ENCODE measurements at places on chromosomes 4 and X.

GRCh38 chrX:115233497-115234455 lies at the start of gene LRCH2:
Gene LRCH2 (minus strand): TSS chrX:115234096. CDS start chrX:115234041, 55 bp downstream.
- DNase-seq: peak; percentile 62

GRCh38 chrX:64894454-64895038 lies 81.7 kb downstream of the ZC4H2 start:
- DNase-seq: peak; percentile 77

DNA sequence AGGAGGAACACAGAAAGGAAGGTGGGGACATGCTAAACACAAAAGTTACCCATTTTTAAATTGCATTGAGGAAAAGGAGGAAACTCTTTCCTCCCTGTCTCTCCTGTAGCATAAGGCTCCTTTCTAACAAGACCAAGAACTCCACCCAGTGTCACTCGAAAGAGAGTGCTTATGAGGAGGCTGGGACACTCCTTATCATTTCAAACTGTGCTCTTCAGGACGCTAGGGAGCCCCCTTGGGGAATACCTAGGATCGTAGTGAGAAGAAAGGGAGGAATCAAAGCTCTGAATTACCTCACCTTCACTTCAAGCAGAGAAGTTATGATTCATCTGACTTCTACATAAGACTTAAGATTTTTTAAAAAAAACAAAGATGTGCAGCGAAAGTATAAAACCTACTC lies 65.5 kb downstream of the F9 start:
- no peak for DNase-seq

DNA sequence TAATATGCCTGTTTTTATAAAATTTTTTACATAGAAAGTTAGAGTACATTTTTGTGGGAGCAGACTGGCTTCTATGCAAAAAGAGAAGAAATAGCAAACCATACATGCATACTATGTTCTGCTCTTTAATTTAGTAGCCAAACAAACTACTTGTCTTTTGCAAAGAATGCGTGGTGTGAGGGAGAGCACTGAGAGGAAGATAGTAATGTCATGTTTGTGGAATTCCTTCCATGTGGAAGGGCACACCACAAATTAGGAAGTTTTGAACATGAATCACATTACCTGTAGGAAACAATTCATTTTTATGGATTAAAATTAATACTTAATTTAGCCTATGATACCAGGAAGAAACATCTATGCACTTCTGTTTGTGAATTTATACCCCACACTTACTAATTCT lies 1529.1 kb upstream of the ADGRL3 start:
- no peak for DNase-seq

GRCh38 chr4:149238097-149238496 lies 577.5 kb downstream of the IQCM start:
- no peak for DNase-seq

DNA sequence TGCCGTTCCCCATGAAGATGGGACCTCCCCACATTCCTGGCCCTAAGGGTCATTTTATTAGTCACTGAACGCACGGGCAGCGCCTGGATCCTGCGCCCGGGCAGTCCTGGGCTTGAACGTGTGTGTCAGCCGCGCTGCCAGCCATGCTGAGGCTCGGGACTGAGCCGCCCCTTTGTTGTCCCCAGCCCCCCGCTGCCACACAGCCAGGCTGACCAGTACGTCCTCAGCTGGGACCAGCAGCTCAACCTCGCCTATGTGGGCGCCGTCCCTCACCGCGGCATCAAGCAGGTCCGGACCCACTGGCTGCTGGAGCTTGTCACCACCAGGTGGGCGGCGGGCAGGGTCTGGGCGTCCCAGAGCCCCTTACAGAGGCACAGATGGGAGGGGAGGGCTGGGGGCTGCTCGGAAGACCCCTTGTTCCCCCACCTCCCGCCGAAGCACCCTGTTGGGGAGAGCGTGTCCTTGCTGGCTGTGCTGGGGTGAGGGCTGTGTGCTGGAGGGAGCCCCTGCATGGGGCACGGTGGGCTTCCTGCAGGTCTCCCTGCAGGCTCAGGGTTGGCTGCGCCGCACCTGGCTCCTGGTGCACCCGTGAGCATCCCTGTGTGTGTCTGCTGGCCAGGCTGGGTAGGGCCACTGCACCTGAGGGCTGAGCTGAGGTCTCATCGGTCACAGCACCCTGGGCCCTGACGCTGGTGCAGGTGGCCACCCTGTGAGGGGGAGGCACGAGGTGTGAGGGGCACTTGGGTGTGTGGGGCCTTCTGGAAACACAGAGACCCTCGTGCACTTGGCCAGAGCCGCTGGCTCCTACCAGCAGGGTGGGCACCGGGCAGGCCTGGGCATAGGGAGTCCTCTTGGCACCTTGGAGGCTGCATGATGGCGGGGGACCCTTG lies 1.0 kb downstream of the IDUA start:
- no peak for DNase-seq

- DNase-seq: peak; percentile 6
Observed at GRCh38 chrX:100447655-100448397, 37.8 kb upstream of the PCDH19 start.

DNA sequence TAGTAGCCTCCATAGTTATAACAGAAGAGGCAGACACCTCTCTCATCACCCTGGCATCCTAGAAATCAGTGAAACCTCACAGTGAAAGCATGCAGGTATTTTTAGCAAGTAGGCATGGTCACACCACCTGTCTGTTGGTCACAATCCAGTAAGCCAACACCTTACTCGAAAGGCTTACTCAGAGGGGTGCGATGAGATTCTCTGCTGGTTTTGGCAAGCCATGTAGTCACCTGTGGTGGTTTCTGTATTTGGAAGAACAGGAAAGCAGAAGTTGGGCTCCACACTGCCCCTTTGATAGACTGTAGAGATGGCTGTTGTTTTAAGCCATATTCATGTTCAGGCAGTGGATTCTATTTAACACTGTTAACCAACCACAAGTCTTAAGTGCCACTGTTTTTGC lies 134.7 kb downstream of the DCLK2 start:
- no peak for DNase-seq

GRCh38 chrX:133661962-133662839 lies 246.9 kb upstream of the GPC4 start:
- no peak for DNase-seq

GRCh38 chr4:126725906-126726305 lies 906.9 kb upstream of the INTU start:
- no peak for DNase-seq

- no peak for DNase-seq
Observed at GRCh38 chrX:25002661-25003020, 13.1 kb downstream of the ARX start.

DNA sequence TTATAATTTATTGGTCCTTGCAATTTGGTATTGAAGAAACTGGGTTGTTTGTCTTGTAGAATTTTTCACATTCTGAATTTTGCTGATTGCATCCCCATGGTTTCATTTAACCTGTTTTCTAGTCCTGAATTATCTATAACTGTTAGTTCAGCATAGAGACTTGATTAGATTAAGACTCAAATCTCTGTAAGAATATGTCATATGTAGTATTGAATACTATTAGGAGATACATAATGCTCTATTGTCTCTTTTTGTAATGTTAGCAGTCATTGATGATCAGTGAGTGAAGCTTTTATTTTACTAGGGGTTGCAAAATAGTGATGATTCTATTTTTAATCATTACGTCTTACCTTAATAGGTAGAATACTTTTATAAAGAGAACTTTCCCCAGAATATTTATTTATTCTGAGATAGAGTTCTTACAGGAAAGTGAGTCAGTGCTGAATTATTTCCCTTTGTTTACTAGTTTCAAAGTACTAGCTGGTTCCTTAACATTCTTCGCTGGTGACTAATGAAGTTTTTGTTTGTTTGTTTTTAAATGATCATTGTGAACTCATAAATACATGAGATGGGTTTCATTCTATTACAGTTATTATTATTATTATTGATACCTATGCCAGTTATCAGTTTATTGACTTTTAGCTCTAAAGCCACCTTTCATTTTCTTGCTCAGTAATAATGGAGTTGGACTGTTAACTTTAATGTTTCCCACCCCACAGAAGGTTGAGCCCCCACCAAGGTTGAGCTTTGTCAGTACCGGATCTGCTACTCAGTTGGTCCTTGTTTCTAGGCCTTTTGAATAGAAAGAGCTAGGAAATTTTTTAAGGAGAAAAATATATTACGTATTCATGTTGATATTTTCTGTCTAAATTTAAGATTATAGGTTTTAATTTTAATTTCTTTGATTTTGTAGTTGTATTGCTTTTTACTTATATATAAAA lies 102.3 kb downstream of the LARP1B start:
- no peak for DNase-seq

DNA sequence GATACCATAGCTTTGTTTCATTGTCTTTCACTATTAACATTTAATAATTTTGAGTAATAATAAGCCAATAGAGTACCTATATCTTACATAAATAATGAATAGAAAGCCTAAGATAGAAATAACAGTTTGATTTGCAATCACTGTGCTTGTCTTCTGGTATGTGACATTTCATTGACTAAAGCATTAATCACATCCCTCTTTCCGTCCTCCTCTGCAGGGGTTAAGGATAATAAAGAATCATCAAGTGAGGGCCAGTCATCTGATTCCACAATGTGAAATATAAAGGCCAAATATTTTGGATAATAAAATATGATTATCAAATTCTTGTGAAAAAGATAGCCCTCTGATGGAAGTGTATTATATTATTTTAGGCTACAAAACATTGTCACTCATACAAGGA lies 2073.4 kb downstream of the ARAP2 start:
- DNase-seq: no peak

DNA sequence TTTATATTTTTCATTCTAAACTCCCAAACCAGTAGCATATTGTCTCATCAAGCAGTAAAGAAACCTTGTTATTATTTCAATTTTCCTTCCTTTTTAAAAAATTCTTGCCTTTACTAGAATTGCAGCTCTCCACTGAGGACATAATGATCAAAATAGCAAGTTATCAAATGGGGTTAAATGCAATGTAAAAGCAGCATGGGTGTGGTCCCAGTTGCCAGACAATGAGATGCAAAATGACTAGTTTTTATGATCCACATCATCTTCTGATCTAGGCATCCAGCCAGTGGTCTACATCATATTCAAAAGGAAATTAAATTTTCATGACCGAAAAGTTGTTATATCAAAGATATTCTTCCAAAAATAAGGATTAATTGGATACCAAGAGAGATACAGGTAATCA lies 427.9 kb upstream of the SMIM31 start:
- no peak for DNase-seq

DNA sequence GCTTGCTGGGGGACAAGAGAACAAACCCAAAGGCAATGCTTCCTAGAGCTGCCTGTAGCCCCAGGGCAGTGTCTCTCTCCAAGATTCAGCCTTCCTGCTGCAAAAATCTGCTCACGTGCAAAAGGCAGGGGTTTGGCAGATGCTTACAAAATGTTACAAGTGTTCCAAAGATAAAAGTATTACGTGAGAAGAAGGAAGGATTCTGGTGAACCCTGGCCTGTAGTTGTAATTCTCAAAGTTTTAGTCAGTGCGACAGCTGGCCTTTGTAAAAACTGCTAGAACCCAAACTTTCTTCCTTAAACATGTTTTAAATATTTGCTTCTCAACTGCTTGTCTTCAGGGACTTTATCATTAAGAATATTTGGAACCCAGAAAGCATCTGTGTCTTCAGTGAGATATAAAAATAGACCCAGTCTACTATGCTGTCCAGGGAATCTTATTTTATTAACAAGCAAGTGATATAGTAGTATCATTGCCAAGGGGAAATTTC lies 232.3 kb downstream of the FRMPD4 start:
- no peak for DNase-seq

GRCh38 chr4:158538911-158539310 lies 17.2 kb downstream of the RXFP1 start:
- no peak for DNase-seq

DNA sequence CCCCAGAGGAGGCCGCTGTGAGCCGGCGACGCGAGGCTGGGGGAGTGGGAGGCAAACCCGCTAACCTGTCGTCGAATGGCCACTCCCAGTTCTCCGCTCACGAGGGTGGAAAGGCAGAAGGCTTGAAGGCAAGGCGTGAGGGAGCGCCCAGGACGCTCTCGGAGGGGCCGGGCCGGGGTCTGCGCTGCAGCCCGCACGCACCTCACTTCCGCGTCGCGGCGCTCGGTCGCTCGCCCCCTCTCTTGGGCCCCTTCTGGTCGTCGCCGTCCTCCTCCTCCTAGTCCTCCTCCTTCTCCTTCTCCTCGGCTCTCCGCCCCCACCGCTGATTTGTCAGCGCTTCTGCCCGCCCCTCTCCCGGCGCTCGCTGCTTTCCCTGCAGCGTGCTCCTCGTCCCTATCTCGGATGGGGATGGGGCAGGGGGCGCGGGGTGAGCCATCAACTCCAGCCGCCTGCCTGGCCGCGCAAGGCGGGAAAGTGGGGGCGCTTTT lies at the start of gene SNCA:
Gene SNCA, minus strand, starts transcription at position 265 of the 488 bp plus-strand sequence. CDS start 1,494 bp downstream, outside the sequence.
- DNase-seq: peak; percentile 52

- no peak for DNase-seq
Observed at GRCh38 chrX:43589735-43590134, 66.4 kb upstream of the MAOA start.

DNA sequence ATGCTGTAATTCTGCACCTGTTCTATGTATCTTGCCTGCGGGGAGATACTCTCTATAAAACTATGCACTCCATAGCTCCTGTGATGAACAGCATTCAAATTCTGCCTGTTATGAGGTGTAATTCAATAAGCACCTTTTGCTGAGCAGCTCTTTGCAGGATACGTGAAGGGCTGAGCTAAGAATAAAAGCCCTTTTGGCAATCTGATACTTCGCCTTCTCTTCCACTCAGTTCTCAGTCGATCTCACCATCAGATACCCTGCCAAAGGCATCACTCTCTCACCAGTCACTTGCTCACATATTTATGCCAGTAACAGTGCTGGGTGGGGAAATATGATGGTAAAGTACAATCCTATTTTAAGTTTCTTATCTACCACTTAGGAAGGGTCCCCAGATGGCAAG lies 67.2 kb downstream of the RPS3A start:
- DNase-seq: no peak

DNA sequence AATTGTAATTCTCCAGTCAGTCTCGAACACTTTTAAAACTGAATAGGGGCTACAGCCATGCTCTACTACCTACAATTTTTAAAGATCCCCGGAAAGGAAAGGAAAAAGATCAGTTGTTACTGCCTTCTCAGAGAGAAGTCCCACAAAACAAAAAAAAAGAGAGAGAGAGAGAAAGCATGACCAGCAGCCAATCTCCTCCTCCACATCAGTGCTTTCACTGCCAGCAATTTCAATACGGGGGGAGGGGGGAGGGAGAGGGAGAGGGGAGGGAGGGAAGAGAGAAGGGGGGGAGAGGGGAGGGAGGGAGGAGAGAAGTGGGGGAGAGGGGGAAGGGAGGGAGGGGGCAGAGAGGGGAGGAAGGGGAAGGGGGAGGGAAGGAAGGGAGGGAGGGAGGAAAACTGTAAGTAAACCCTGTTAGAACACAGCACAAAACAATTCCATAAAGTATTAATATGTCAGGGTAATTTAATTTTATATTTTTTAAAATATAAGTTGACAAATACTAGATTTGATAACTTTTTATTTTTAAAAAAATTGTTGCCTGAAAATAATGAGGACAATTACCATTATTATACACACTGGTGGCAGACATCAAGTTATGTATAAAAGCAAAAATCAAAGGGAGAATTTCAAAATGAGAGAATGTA lies 108.0 kb downstream of the LRBA start:
- no peak for DNase-seq

- DNase-seq: peak; percentile 45
Observed at GRCh38 chr4:8556341-8557150, 23.6 kb upstream of the GPR78 start.
